Activated CD8-positive, alpha-beta memory T cell treated with anti-CD3 and anti-CD28 coated beads, Interleukin-2, amount 10 ng/mL, durations not matched to agents 7 days and 5 days (primary cell): ENCODE measurements at places on chromosomes 13 and 19. TPM values are rescaled to one million over a fixed set of nuclear protein-coding genes. Genes with fewer than 3 reads are reported as not detected.

LIN37 gene
- total RNA-seq = 8.9 TPM

CYP2A6 gene
- not detected for total RNA-seq

MRPS31 gene
- 37.1 TPM for total RNA-seq

CLEC17A gene
- total RNA-seq = not detected

APOC1 gene
- 1.9 TPM for total RNA-seq

ALG11 gene
- 23.9 TPM for total RNA-seq

ELANE gene
- not detected for total RNA-seq

ZNF497 gene
- total RNA-seq = 0.87 TPM

ZNF234 gene
- 10.1 TPM for total RNA-seq

MEIS3 gene
- not detected for total RNA-seq

DNA sequence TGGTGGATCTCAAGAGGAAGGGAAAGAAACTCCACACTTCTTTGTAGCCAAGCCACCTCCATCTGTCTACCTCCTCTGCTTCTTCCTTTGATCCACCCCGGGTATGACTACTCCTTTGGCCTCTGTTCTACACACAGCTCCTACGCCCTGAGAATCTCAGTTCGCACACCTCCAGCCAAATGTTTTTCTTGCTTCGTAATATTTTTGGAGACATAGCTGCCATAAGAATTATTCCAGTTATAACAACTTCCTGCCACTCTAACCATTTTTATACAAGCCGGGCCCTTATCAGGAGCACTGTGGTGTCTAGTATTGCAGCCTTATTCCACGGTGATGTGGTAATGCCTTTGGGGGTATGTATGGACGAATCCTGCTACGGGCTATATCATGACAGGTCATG lies 126.7 kb downstream of the STARD13 start:
- H3K4me3 ChIP-seq = no peak overlapping the region
- peaks cover 6% of the 10 kb centered on the region for H3K36me3 ChIP-seq
- no peak overlapping the region for H3K27ac ChIP-seq
- no peaks in the 10 kb centered on the region for H3K4me1 ChIP-seq
- no peaks in the 10 kb centered on the region for H3K27me3 ChIP-seq

DNA sequence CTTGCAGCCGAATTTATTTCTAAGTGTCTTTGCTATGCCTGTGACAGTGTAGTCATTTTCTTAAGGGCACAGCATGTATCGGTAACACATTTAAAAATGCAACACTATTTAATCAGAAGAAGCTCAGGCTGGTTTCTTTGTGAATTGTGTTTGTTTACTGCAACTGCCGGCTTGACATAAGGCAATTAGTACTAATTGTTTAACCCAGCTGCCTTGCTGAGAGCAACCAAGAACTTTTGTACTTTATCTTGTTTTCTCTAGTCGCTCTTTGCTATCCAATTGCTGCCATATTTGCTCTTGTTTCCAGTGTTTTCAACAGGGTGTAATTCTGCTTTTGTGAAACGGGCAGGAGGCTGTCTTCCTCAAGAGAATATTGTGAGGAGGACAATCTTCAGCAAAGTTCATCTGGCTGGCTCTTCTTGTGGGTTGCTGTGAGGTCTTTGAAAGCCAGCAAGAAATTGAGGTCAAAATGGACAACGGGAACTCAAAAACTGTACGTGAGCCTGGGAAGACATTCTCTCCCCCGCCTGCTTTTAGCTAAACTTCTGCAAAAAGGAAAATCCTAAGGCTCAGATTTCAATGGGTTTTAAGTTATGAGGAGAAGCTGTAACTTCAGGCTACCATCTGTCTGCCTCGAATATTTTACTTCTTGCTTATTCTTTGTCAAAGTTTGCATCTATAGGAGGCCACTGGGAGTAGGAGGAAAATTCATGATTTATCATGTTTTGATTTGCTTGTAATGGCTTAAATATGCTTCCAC lies 75.8 kb upstream of the TSHZ3 start:
- no peaks in the 10 kb centered on the region for H3K36me3 ChIP-seq
- H3K4me1 ChIP-seq = no peaks in the 10 kb centered on the region
- no peak for DNase-seq

DNA sequence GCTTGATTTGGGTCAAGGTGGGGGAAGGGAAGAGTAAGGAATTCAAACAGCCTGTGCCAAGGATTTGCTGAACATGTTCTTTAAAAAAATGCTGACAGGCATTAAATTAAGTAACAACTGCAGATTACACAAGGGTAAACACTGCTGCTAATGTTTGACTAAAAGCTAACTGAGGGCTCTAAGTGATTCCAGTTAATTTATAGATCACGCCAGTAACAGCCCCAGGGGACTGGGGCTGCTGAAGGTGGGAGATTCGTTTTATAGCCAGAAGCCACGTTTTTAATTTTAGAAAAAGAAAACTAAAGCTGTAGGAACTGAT lies 321.7 kb downstream of the DLEU7 start:
- no peak for DNase-seq
- H3K27ac ChIP-seq = no peak overlapping the region
- no peaks in the 10 kb centered on the region for H3K36me3 ChIP-seq
- no peak overlapping the region for H3K4me3 ChIP-seq
- H3K27me3 ChIP-seq = no peaks in the 10 kb centered on the region

GRCh38 chr13:35478271-35479037 lies 2.0 kb upstream of the MAB21L1 start:
- no peak overlapping the region for H3K27ac ChIP-seq
- H3K27me3 ChIP-seq = peaks cover 55% of the 10 kb centered on the region
- H3K4me1 ChIP-seq = peaks cover 13% of the 10 kb centered on the region
- H3K4me3 ChIP-seq = no peak overlapping the region

DNA sequence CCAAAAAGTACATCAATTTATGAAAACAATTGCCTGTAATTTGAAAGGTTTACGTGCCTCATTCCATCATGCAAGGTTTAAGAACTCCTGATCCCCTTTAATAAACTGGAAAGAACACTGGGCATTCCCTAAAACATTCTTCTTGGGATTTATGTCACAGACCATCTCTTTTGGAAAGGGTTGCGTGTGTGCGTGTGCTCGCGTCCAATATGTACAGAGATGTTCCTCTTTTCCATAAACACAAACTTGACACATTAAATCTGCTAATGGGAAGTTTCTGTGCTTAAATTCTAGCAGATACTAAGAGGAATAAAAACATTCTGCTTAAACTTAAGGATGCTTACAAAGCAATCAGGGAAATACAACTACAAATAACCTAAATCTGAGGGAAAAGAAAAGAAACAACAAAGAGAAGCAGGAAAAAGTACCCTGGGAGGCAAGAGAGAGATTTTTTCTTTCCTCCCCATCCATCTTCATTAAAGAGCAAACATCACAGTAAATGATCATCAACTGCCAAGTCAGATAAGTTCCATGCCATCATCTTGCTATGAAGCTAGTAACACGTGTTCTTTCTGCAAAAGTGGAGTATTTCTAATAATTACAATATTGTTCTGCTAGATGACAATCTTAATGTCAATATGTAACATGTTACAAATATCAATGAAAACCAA lies 83.7 kb downstream of the STK24 start:
- H3K27me3 ChIP-seq = no peaks in the 10 kb centered on the region
- H3K4me3 ChIP-seq = no peak overlapping the region
- no peak overlapping the region for H3K27ac ChIP-seq
- peaks cover 38% of the 10 kb centered on the region for H3K4me1 ChIP-seq
- H3K36me3 ChIP-seq = peaks cover 8% of the 10 kb centered on the region

GRCh38 chr19:43826787-43827754 lies at the start of gene ZNF283:
Gene ZNF283 (plus strand): TSS chr19:43827321. CDS start chr19:43833505, 6,184 bp downstream.
- H3K4me3 ChIP-seq = peak within 1 kb of the TSS; percentile 85
- peaks cover 33% of the 10 kb centered on the region for H3K36me3 ChIP-seq
- peak within 1 kb of the TSS; percentile 68 for H3K27ac ChIP-seq
- H3K27me3 ChIP-seq = peaks cover 12% of the 10 kb centered on the region
- peaks cover 19% of the 10 kb centered on the region for H3K4me1 ChIP-seq

DNA sequence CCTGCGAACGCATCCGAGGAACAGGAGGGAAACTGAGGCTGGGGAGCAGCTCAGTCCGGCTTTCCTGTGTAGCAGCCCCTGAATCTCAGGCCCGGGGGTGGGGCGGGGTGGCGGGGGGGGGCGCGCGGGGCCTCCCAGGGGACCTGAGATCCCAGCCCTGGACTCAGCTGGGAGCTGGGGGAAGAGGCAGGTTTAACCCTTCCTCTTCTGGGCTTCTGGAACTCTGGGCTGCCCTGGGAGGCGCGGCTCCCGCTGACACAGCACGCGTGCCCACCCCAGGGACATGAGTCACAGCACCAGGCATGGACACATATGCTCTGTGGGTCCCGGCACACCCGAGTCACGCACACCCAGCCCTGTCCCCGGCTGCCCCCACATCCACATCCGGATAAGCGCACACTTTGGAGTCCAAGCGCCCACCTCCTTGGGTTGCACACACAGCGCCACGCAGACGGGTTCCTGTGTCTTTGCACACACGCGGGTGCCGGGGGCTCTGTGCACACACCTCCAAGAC lies 3.5 kb upstream of the CIRBP start:
- peaks cover 56% of the 10 kb centered on the region for H3K4me1 ChIP-seq
- H3K27ac ChIP-seq = peak overlapping the region; percentile 76
- H3K36me3 ChIP-seq = peaks cover 9% of the 10 kb centered on the region
- peak overlapping the region; percentile 59 for H3K4me3 ChIP-seq

DNA sequence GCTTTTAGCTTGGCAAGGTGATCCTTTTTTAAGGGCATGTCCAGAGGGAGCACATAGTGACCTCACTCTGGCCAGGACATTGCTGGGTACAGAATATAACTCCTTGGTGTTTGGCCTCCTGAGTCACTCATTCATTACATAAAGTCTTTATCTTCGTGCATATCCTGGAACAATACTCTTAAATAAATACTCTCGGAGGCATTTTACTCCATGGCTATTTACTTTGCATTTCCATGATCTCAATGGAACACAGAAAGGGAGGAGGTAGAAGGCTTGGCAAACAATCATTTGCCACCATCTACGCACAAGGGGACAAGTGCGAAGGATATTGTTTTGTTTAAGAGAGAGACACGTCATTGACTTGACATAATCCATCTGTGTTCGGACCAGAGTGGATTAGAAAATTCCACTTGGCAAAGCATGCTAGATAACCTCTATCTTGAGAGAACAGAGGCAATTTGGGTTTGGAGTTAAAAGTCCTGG lies 210.0 kb downstream of the IRS2 start:
- H3K36me3 ChIP-seq = no peaks in the 10 kb centered on the region
- no peaks in the 10 kb centered on the region for H3K4me1 ChIP-seq
- DNase-seq = no peak

- H3K27me3 ChIP-seq = peaks cover 6% of the 10 kb centered on the region
- H3K4me1 ChIP-seq = no peaks in the 10 kb centered on the region
- H3K27ac ChIP-seq = no peak overlapping the region
- no peak for DNase-seq
These were observed 5.1 kb downstream of the BCAM start for GRCh38 chr19:44813841-44814470.

- no peaks in the 10 kb centered on the region for H3K27me3 ChIP-seq
- no peak for DNase-seq
- H3K36me3 ChIP-seq = no peaks in the 10 kb centered on the region
- H3K27ac ChIP-seq = no peak overlapping the region
- H3K4me3 ChIP-seq = no peak overlapping the region
These were observed 62.1 kb downstream of the ZNF737 start for GRCh38 chr19:20503476-20503875.

GRCh38 chr19:5792224-5792623 lies 1.3 kb upstream of the DUS3L start:
- H3K4me3 ChIP-seq = no peak overlapping the region
- no peaks in the 10 kb centered on the region for H3K27me3 ChIP-seq
- no peak for DNase-seq
- no peak overlapping the region for H3K27ac ChIP-seq

GRCh38 chr19:29854033-29854432 lies 42.2 kb downstream of the CCNE1 start:
- H3K4me3 ChIP-seq = no peak overlapping the region
- peaks cover 13% of the 10 kb centered on the region for H3K4me1 ChIP-seq
- DNase-seq = no peak
- no peaks in the 10 kb centered on the region for H3K36me3 ChIP-seq
- peaks cover 5% of the 10 kb centered on the region for H3K27me3 ChIP-seq
- no peak overlapping the region for H3K27ac ChIP-seq

- H3K4me3 ChIP-seq = peak overlapping the region; percentile 65
- peaks cover 87% of the 10 kb centered on the region for H3K36me3 ChIP-seq
- H3K27me3 ChIP-seq = no peaks in the 10 kb centered on the region
- DNase-seq = peak; percentile 91
- peaks cover 83% of the 10 kb centered on the region for H3K4me1 ChIP-seq
- peak overlapping the region; percentile 90 for H3K27ac ChIP-seq
These were observed 7.2 kb downstream of the HNRNPL start for GRCh38 chr19:38842439-38843174.

DNA sequence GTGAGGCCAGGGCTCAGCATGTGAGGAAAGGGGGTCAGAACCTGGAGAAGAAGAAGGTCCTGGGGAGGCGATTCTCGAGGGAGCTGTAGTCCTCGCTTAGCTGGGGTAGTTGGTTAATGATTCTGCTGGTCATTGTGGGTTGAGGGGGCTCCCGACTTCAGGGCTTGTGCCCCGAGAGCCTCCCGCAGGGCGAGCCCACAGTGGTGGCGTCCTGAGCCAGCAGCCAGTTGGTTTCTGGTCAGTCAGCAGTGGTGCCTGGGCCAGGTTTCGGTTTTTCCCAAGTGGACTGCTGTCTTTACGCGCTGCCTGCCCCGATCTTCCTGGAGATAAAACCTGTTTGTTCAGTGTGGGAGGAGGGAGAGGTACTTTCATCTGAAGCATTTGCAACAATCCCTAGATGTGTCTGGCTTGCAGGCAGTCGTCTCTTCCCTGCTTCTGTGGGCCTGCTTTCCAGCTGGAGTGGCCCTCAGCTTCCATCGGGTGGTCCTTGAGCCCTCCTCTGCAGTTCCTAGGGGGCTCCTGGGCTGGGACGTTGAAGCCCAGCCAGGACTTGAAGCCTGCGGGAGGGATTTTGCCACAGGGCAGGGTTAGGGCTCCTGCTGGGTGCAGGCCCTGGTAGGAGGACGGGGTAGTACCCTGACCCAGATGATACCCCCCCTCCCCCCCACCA lies 3.2 kb downstream of the PTBP1 start:
- H3K4me3 ChIP-seq = peak overlapping the region; percentile 81
- H3K4me1 ChIP-seq = peaks cover 43% of the 10 kb centered on the region
- no peak for DNase-seq
- peaks cover 47% of the 10 kb centered on the region for H3K36me3 ChIP-seq
- peaks cover 2% of the 10 kb centered on the region for H3K27me3 ChIP-seq

DNA sequence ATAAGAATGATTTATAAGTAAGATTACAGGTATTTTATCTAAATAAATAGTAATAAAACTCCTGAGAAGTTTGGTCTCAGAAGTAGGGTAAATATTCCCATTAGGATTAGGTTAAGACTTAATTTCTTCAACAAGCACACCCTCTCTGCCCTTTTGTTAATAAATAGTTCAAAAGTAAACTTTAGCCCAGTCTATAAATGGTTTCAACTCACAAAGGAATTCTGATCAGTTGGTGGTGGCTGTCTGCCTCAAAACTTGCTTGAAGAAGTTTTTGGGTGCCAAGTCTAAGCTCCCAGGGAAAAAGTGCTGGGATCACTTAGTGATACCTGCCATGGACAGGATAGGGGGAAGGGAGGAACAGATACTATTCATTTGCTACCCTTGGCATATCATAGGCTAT lies 22.9 kb downstream of the MBNL2 start:
- H3K4me3 ChIP-seq = no peak overlapping the region
- DNase-seq = no peak
- H3K36me3 ChIP-seq = no peaks in the 10 kb centered on the region
- H3K27me3 ChIP-seq = no peaks in the 10 kb centered on the region
- H3K4me1 ChIP-seq = peaks cover 8% of the 10 kb centered on the region
- no peak overlapping the region for H3K27ac ChIP-seq

GRCh38 chr13:102369302-102369701 lies 32.5 kb downstream of the FGF14 start:
- H3K27me3 ChIP-seq = no peaks in the 10 kb centered on the region
- no peak for DNase-seq
- H3K27ac ChIP-seq = no peak overlapping the region
- no peaks in the 10 kb centered on the region for H3K4me1 ChIP-seq
- no peak overlapping the region for H3K4me3 ChIP-seq

GRCh38 chr19:40596608-40597328 lies 4.4 kb upstream of the LTBP4 start:
- DNase-seq = no peak
- H3K36me3 ChIP-seq = peaks cover 2% of the 10 kb centered on the region
- H3K4me3 ChIP-seq = no peak overlapping the region
- peaks cover 44% of the 10 kb centered on the region for H3K27me3 ChIP-seq
- H3K27ac ChIP-seq = no peak overlapping the region
- H3K4me1 ChIP-seq = peaks cover 44% of the 10 kb centered on the region
